ENCODE measurements at places on chromosomes 1 and 21.

- DNase-seq = no peak
Observed at GRCh38 chr21:17576080-17576835, 36.4 kb downstream of the BTG3 start.

DNA sequence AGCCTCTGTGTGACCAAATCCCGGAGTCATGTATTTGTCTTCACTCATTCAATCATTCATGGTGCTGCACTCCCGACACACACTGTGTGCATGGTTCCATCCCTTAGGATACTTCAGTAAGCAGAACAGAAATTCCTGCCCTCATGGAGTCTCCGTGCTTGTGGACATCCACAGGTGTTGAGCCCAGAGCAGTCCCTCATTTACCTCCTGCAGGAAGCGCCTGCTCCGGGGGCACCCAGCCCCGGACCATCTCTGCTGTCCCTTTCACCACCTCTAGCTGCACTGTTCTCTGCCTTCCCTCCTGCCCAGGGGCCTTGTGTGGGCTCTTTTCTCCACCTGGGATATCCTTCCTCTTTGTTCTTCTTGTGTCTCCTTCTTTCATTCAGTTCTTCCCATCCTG is 9.5 kb upstream of the ZBTB21 start:
- no peak for DNase-seq

DNA sequence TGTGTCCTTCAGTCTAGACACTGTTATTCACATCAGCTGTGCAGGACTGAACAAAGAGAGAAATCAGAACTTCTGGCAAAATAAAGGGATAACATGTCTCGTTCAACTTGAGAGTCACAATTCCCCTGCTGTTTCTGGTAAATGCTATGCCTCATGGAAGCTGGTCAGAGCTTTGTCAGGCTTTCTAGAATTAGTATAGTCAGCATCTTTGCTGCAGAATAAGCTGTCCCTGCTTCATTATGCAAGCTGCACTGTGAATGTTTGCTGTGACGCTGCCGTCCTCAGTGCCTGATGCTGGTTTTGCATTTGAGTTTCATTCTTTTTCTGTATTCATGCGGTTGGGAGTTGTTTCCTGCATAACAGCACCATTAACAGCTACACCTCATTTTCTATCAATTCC is 96.4 kb upstream of the KCNJ6 start:
- no peak for DNase-seq

DNA sequence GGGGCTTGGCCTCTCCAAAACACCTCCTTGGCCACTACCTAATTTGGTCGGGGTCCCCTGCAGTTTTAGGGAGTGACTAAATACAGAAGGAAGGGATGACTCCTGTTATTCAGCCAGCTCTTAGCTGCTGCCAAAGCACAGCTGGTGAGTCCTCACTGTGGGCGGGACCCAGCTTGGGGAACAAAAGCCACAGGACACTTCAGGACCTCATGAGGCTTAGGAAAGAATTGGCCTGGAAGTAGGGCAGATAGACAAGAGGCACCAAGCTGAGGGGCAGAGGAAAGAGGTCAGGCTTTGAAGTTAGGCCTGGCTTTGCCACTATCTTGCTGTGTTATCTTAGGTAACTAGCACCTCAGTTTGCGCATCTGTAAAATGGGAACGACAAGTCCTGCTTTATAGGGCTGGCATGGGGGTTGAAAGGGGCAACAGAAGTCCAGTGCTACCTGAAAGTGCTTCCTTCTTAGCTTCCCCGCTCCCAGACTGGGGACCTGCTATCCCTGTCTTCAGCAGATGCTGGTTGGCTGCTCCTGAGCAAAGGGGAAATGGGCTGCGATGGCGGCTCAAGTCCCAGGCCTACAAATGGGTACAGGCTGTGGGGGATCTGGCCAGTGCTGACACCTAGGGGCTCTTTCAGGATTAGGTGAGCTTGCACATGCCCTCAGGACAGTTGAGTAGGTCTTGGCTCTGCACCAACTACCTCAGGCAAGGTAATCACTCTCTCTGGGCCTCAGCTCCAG is 15.7 kb downstream of the IFI6 start:
- DNase-seq = no peak

GRCh38 chr1:214075305-214075998 is 87.7 kb downstream of the PROX1 start:
- DNase-seq = no peak

GRCh38 chr1:201636097-201636496 is 97.2 kb downstream of the NAV1 start:
- no peak for DNase-seq

GRCh38 chr1:239361403-239361802 is 25.0 kb upstream of the CHRM3 start:
- no peak for DNase-seq

DNA sequence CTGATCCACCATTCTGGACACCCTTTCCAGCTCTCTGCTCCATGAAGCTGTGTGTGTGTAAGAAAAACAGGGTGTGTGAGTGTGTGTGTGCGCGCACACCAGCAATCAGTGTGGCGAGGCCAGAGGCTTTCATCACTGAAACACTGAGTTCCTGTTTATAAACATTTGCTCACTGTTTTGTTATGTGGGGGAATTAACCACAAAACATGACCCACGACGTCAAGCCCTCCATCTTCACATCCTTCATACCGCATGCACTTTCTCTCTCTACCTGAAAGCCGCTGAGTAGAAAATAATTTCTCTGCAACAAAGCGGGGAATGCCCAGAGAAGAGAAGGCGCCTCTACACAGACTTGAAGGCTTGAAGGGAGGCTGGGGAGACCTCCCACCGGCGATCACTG is 148.9 kb upstream of the IRF2BP2 start:
- peak; percentile 74 for DNase-seq
